H7 (cell line): ENCODE measurements at places on chromosomes 6 and 20. TPM values are rescaled to one million over a fixed set of nuclear protein-coding genes. Genes with fewer than 3 reads are reported as not detected.
A peak's percentile ranks its signal among the peaks of the same experiment; 100 is the strongest.

CYP21A2 gene
- 0.11 TPM in 1 of 2 replicates, not detected in the other for total RNA-seq

TOX2 gene
- 1.6 and 2.1 TPM in 2 replicates for total RNA-seq

DNA sequence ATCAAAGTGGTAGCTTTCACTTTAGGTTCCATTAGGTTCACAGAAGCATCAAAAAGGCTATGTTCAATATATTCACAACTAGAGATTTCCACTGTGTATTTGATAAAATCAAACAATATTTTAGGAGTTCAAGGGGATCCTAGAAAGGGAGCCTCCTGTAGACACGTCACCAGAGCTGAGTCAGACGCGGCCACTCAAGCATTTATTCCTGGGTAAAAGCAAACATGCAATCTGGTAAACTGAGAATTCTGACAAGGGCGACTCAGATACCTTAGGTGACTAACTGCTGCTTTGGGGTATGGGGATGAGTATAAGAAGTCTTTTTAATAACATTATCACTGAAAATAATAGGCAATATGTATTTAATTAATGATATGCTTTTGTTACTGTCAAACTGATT is 118.7 kb upstream of the HMGN3 start:
- no peak for DNase-seq

DNA sequence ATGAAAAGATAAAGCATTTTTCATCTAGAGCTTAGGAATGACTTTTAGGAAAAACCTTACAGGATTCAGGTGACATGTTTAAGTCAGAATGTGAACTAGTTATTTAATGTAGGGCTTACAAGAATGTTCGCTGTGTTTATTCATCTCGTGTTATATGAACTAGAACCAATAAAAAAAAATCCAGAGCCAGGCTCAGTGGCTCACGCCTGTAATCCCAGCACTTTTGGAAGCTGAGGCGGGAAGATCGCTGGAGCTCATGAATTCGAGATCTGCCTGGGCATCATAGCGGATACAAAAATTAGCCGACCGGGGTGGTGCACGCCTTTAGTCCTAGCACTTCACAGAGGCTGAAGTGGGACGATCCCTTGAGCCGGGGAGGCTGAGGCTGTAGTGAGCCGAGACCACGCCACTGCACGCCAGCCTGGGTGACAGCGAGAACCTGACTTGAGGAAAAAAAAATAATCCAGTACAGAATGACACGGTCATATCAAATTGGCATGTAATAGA is 46.3 kb downstream of the OR2B2 start:
- peak; percentile 35 for DNase-seq

DNA sequence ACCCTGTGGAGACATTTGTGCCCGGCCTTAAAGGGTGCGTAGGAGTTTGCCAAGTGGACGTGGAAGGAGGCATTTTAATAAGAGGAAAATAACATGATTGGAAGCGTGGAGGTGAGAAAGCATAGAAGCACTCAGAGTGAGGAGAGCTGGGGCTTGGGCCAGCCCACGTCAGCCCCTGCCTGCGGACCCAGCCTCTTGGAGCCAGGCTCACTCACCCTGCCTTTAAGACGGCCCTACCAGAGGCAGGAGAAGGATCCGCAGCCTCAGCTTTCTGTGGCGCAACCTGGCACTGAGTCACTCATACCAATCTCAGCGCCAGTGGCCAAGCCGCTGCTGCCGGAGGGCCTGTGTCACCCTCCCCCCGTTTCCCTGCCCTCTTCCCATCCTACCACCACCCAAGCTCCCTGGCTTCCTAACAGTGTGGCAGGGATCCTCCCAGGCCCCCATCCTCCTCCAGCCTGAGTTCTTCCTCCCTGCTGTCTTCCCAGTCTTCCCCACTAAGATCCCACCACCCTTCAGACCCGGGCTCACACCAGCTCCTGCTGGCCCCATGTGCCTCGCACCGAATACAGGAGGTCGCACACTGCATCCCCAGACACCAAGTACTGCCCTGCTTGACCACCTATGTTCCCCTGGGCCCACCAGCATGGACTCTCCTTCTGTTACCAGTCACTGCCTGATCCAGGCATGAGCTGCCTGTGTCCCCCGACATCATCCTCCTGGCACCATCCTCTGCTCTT is 285.2 kb downstream of the UST start:
- no peak for DNase-seq

DNA sequence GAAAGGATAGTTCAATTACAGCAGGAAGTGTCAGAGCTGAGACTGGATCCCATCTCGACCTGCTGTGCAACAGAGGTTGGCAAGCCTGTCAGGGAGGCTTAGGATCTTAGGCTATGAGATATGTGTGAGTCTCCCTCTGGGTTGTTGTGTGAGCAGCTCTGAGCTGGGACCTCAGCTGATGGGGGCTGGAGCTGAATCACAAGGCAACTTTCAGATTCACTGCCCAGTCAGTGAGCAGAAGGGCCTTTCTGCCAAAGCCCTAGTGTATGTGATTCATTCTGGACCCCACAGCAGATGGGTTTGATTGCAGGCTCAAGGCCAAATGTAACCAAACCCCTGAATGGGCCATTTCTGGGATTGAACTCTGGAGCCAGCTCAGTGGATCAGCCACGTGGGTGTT is 4.5 kb downstream of the PI3 start:
- DNase-seq: no peak

DNA sequence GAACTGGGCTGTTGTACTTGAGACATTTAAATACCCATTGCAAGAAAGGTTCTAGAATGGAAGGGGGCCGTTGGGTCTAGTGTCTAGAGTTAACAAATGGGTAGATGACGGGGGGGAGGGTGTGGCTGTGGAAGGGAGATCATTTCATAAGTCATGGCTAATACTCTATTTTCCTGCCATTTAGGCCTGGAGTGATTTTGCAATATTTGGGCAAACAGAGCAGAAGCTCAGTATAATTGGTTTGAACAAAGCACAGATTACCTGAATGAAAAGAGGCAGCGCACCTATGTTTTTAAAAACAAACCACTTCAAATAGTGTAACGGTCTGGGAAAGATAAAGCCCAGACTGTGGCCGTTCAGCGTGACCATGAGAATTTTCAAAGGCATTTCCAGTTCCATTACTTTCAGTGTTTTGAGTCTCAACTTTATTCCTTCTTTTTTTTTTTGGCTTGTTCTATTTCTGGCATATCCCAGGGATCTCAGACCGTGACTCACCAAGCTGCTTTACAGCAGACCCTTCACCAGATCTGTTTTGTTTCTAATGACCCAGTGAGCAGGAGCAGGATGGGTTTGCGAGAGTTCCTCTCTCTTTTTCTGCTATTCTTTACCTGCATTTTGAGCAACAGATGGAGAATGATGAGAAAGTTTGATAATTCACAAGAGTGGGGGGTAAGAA is 73.7 kb downstream of the LYRM2 start:
- no peak for DNase-seq

GRCh38 chr6:137056121-137056880 is 11.5 kb upstream of the IL20RA start:
- DNase-seq: no peak
